ENCODE measurements at places on chromosomes 12 and 14.

DNA sequence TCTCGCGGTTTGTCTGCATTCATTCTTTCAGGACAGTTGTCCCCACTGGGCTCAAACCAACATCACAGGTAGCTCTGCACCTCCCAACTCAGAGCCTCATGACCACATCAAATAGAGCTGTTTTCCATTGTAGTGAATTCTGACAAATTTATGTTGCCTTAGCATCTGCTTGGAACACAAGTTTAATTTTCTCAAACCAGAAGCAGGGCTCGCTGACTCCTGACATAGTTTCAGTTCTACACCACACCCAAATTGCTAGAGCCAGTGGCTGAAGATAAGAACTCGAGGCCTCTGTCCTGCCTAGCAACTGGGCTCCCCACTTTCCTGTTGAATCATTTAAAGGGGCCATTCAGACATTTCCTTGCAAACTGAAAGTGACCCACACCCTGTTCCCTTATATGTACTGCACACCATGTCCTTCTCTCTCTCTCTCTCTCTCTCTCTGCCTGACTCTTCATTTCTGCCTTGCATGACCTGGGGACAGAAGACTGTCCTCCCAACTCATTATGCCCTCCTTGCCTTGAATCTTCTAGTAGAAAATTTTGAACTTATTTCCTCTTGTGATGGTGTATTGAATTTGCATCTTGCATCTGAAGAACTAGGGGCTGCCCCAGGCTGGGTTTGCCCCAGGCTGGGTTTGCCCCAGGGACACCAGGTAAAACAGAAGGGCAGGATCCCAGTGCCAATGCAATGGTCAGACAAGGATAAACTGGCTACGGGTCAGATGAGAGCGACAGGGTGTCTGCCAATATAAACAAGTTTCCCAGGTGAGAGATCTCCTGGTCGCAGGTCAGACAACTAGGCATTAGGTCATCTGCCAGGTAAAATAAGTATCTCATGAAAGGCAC, 9.7 kb upstream of the WSCD2 start:
- DNase-seq: no peak

GRCh38 chr12:53806721-53807120, 54.9 kb upstream of the CISTR start:
- no peak for DNase-seq

- DNase-seq: no peak
These were observed 510.3 kb upstream of the CCDC196 start for GRCh38 chr14:65975865-65976264.

GRCh38 chr12:54143412-54143986, 45.3 kb downstream of the SMUG1 start:
- no peak for DNase-seq

GRCh38 chr14:92362781-92363235, 39.8 kb downstream of the SLC24A4 start:
- no peak for DNase-seq

- DNase-seq: no peak
These were observed 43.5 kb upstream of the P2RX7 start for GRCh38 chr12:121089031-121089812.

DNA sequence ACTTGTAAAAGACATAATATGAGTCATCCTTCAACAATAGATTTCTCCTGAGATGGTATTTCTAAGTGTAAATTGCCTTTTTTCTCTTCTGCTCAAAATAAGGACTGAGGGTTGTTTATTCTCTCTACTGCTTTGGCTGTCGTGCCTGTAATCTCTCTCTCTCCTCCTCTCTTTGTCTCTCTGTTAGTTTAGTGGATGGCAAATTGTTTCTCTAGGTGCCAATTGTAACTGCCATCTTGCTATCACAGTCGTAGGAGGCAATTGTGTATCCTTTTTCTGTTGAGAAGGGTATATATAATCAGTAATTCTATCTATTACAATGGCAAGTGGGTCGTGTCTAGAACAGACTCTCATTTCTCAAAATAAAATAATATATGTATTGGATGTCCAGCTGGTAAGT, 545.0 kb upstream of the FBXO33 start:
- no peak for DNase-seq

GRCh38 chr12:124995200-124995961, 1.9 kb downstream of the BRI3BP start:
- DNase-seq: no peak
